ENCODE measurements at places on chromosomes 13 and 19.

GRCh38 chr13:44710576-44710975 lies 134.4 kb upstream of the TSC22D1 start:
- DNase-seq, result no peak

- no peak for DNase-seq
Observed at GRCh38 chr13:27960362-27961226, 8.5 kb downstream of the CDX2 start.

DNA sequence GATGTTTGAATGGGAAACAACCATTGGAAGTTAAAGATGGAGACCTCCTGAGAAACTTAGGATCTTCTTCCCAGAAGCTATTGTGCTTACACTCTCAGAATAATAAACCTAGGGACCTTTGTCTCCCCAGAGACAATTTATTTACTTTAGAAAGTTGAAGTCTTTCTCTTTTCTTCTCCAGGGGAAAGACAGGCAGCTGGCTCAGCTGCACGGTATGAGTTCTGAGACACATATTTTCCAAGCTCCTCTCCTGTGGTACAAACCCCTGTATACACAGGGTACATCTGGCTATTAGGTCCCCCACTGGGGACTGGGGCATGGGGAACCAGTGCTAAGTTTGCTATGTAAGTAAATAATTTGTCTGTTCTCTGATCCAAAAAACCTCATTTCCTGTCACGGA lies 67.5 kb upstream of the POSTN start:
- no peak for DNase-seq

DNA sequence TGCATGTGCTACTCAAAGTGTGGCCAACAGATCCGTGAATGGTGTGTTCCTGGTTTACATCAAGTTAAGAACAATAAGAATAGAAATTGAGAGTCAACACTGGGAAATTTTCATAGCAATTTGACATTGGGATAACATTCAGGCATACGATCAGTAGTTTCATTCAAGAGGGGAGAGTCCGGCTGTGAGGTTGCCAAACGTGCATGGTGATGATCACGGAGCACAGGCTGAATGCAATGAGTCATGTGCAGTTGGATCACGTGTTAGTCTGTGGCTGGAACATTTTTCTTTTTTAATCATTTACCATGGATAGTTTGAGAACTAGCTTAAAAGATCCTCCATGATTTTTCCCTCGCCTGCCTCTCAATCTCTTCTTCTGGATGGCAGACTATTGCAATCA lies 2.5 kb upstream of the DCT start:
- DNase-seq, result no peak

DNA sequence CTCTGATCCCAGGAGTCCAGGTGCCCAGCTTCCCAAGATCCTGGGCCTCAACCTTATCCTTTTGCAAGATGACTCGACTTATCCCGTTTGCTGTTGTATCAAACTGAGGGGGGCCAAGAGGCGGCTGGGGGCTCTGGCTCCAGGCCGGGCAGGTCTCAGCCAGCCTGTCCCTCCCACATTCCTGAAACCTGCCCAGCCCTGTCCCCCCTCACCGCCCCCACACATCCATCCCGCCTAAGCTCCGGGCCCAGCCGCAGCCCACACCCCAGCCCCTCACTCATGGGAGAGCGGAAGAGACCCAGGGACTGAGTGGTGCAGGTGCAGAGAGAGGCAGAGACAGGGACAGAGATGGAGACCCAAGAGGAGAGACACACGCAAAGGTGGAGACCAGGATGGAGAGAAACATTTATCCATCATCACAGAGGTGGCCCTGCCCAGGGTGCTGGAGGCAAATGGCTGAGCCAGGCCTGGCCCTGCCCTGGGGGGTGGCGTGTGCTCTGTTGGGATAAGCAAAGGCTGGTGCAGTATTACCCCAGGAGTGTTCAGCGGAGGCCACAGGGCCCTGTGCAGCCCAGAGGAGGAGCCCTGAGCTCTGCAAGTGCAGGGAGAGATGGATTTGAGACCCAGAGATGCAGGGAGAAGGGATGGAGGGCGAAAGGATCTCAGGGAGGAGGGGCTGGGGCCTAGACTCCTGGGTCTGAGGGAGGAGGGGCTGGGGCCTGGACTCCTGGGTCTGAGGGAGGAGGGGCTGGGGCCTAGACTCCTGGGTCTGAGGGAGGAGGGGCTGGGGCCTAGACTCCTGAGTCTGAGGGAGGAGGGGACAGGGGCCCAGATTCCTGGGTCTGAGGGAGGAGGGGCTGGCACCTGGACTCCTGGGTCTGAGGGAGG lies 1.6 kb downstream of the BCAM start:
- DNase-seq, result no peak

- DNase-seq, result no peak
Observed at GRCh38 chr19:51564791-51565190, 6.3 kb upstream of the ZNF175 start.
